ENCODE measurements at places on chromosomes 12 and 14. TPM values are rescaled to one million over a fixed set of nuclear protein-coding genes. Genes with fewer than 3 reads are reported as not detected.

Gene RBMS2
- total RNA-seq, result 21.3 TPM

Gene KRT75
- total RNA-seq, result not detected

GRCh38 chr12:118237052-118237665, 101.2 kb downstream of the PEBP1 start:
- H3K27me3 ChIP-seq, result no peaks in the 10 kb centered on the region
- no peak overlapping the region for H3K27ac ChIP-seq
- H3K36me3 ChIP-seq, result peaks cover 4% of the 10 kb centered on the region
- H3K4me3 ChIP-seq, result no peak overlapping the region
- no peaks in the 10 kb centered on the region for H3K4me1 ChIP-seq

Gene VASH1
- 28.4 TPM for total RNA-seq

GRCh38 chr12:125470838-125471783, 405.9 kb downstream of the AACS start:
- no peak for DNase-seq
- no peaks in the 10 kb centered on the region for H3K27me3 ChIP-seq
- H3K27ac ChIP-seq, result no peak overlapping the region
- no peak overlapping the region for H3K4me3 ChIP-seq
- H3K4me1 ChIP-seq, result no peaks in the 10 kb centered on the region
- H3K36me3 ChIP-seq, result no peaks in the 10 kb centered on the region

DNA sequence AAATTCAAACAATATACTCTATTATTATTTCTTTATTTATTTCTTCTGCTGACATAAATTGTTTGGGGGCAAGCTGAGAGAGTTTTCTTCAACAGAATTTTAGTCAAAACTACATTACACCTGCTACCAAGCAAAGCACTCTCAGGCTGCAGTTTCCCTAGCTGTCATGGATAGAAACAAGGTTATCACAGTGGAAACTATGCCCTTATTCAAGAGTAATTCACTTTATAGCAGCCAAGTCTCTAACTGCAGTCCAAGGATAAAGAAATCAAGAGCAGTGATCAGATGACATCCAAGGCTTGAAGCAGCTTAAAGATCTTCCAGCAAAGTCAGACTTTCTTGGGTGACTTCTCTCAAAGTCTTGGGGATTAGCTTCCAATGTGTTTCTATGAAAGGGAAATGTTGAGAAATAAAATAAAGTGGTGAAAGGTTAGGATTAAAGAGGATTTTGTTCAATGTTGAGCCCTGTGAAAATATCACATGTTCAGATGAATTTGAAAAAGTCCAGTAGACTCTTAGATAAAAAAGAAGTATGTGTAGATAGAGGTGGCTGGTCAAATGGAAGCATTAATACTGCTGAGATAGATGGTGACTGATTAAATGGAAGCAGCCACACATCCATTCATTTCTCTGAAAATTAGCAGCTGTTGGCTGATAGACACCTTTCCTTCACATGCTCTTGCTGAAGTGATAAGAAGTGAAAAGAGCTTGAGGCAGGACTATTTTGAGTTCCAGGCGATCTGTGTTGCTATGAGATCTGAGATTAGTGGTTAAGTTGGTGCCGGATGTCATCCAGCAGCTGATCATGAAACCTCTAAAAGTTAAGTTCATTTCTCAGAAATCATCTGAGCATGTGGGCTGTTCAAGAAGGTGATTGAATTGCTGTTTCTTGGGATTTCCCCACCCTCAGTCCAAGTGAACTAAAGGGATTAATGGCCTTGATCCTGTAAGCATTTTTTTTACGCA, 257.8 kb upstream of the BTG1 start:
- H3K36me3 ChIP-seq, result no peaks in the 10 kb centered on the region
- no peaks in the 10 kb centered on the region for H3K4me1 ChIP-seq
- no peak overlapping the region for H3K27ac ChIP-seq
- no peak for DNase-seq
- no peak overlapping the region for H3K4me3 ChIP-seq

DNA sequence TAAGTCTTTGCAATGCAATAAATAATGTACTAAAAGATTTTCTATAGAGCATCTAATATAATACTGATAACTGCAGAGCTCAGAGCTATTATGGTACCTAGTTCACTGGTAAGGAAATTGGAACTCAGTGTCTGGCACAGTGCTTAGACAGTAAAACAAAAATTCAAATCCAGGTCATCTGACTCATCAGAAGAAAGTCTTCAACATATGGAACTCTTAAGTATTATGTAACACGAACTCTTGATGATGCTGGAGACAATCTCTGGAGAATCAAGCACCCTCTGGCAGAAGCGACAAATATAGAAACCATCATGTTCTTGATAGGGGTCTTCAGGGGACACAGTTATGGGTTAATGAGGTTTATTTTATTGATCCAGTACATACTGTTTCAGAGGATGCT, 37.3 kb upstream of the TRHDE start:
- no peaks in the 10 kb centered on the region for H3K36me3 ChIP-seq
- H3K4me1 ChIP-seq, result no peaks in the 10 kb centered on the region

DNA sequence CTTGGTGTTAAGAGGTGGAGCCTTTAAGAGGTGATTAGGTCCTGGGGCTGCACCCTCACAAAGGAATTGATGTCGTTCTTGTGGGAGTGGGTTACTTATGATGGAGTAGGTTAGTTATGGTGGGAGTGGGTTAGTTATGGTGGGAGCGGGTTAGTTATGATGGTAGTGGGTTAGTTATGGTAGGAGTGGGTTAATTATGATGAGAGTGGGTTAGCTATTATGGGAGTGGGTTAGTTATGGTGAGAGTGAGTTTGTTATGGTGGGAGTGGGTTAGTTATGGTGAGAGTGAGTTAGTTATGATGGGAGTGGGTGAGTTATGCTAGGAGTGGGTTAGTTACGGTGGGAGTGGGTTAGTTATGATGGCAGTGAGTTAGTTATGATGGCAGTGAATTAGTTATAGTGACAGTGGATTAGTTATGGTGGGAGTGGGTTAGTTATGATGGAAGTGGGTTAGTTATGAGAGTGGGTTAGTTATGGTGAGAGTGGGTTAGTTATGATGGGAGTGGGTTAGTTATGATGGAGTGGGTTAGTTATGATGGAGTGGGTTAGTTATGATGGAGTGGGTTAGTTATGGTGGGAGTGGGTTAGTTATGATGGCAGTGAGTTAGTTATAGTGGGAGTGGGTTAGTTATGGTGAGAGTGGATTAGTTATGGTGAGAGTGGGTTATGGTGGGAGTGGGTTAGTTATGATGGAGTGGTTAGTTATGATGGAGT, 22.6 kb upstream of the SFSWAP start:
- no peaks in the 10 kb centered on the region for H3K36me3 ChIP-seq
- no peak overlapping the region for H3K27ac ChIP-seq
- DNase-seq, result no peak
- no peaks in the 10 kb centered on the region for H3K4me1 ChIP-seq
